ENCODE measurements at places on chromosomes 1 and 21.

GRCh38 chr1:53328009-53328461 lies at the start of gene LRP8:
Gene LRP8 (minus strand): TSS chr1:53328070. CDS start chr1:53327912, 158 bp downstream.
- DNase-seq, result peak; percentile 64

DNA sequence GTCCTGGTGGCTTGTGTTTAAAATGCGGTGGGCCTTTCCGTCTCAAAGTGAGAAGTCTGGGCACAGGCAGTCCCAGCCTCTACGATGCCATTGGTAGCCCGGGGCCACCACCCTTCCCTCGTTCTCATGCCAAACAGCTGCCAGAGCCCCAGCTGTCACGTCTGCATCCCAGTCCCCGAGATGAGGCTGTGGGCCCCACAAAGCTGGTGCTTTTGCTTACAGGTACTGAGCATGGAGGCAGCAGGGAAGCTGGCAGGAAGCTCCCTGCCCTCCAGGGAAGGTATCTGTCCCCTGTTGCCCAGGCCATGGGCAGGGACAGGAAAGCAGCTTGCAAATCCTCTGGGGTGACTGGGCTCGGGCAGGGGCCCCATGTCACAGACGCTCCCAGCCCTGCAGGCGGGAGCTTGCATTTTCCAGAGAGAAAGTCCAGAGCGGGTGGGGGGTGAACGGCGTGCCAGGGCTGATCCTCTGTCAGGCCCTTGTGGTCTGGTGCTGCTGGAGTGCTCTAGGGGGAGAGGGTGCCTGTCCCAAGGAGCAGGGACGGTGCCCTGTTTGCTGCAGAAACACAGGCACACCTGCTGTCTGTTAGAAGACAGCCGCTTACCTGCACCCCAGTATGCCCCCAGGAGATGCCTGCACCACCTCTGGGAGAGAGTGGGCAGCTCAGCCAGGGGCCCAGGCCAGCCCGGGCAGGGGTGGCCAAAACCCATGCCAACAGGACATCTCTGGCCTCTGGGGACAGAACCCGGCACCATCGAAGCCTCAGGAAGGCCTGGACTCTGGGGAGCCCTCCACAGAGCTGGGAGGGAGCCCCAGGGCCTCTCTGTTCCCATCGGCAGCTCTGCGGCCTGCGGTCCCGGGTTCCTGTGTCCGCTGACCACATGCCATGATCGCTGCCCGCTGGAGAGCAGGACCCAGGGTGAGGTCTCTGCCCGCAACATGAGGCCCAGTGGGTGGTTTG lies 45.9 kb downstream of the SLX9 start:
- DNase-seq, result no peak

DNA sequence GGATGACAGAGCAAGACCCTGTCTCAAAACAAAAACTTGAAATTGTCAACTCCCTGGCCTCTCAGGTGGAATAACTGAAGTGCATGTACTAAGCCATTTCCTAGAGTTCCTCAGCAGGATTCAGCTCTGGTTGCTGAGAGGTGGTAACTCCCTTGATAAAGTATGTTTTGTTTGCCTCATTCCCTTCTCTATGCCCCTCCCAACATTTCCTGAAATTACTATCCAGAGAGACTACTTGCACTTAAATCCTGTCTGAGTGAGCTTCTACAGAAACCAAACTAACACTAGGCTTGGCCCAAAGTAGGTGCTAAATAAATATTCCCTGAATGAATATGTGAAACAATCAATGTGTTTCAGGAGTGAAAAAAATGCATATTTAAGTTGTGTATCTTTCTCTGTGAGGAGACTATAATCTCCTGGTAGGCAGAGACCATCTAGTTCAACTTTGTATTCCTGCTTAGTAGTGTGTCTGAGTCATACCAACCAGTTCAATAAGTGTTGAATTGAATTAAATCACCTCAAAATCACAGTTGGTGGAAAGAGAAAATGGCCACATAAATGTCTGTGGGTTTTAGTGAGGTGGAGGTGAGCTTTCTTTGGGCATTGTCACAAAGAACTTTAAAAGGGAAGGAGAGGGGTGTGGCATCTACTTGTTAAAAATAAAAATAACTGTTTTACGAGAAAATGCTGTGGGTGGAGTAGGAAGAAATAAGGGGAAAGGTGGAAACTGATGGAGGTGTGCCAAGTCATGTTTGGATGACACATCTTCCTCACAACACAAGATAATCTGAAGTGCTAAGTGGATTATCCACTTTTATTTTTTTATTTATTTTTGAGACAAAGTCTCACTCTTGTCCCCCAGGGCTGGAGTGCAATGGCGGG lies 12.6 kb downstream of the RIMKLA start:
- no peak for DNase-seq

DNA sequence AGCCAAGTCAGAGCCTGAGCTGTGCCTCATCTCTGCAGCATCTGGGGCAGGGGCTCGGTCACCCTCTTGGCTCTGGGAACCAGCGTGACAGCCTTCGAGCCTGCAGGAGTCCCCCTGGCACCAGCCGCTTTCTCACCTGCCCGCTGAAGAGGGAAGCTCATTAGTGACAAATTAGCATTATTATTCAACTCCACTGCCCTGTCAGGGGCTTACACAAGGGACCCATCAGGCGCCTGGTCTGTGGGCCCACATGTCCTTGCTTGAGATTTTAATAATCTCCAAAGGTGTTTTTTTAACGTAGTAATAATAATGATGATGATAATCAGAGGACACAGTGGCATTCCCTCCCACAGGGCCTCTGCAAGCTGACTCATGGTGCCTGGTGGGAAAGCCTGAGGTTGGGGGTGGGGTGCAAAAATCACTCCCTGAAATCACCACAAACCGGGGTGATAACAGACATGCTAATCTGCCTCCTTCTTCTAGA lies 98.1 kb upstream of the IGSF21 start:
- DNase-seq, result no peak

GRCh38 chr1:210989905-210990304 lies 144.0 kb downstream of the KCNH1 start:
- no peak for DNase-seq

GRCh38 chr1:178581351-178582303 lies 68.7 kb downstream of the TEX35 start:
- DNase-seq, result no peak

- DNase-seq, result no peak
Observed at GRCh38 chr1:8516278-8516777, 198.4 kb downstream of the SLC45A1 start.

- DNase-seq, result no peak
Observed at GRCh38 chr1:227742738-227743715, 7.8 kb downstream of the SNAP47 start.

DNA sequence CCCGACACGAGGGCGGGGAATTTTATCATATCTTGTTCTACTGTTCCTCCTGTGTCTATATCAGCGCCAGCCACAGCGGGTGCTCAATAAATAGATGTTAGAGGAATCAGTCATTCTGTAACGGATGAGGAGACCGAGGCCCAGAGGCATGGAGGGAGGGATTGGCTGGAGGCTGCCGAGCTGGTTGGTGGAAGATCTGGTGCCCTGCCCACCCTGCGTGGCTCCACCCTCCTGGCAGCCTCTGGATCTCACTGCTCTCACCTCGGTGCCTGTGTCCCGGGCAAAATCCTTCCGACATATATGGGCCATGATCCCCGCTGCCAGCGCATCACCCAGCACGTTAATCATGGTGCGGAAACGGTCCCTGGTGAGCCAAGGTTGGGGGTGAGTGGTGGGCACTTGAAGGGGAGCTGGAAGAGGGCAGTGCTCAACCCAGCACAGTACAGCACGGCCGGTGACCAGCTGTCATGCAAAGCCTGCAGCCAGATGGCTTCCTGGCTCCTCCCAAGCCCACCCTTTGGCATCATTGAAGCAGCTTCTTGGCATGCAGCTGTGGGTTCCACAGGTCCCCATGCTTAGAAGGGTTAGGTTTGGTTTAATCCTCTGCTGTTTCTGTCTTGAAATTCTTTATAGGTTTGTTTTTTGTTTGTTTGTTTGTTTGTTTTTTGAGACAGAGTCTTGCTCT lies 26.7 kb downstream of the PODN start:
- DNase-seq, result no peak

GRCh38 chr1:204406621-204407020 lies 5.0 kb downstream of the PPP1R15B start:
- no peak for DNase-seq

All from SHP77 (cell line).